ENCODE measurements at places on chromosomes 5 and 9.

- no peak for DNase-seq
These were observed 10.3 kb upstream of the GLE1 start for GRCh38 chr9:128494108-128494745.

GRCh38 chr5:35860686-35861085 is 4.0 kb downstream of the IL7R start:
- peak; percentile 22 for DNase-seq

- DNase-seq: no peak
These were observed 10.2 kb downstream of the AGPAT2 start for GRCh38 chr9:136676920-136677686.

DNA sequence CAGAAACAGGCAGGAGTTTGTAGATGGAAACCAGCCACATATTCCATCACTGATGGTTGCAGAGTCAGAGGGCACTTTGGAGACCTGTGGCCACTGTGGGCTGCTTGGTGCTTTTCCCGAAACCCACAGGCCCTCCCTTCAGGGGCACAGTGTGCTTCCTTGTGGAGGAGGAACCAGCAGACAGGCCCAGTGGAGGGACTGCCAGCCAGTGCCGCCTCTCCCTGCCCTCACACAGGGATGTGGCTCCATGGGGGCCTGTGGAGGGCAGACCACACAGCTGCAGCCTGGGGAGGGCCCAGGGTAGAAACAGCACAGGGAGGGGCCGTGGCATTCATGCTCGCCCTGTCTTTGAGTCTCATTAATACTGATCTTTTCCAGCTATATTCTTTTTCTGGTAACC is 35.2 kb downstream of the CEP72 start:
- no peak for DNase-seq

DNA sequence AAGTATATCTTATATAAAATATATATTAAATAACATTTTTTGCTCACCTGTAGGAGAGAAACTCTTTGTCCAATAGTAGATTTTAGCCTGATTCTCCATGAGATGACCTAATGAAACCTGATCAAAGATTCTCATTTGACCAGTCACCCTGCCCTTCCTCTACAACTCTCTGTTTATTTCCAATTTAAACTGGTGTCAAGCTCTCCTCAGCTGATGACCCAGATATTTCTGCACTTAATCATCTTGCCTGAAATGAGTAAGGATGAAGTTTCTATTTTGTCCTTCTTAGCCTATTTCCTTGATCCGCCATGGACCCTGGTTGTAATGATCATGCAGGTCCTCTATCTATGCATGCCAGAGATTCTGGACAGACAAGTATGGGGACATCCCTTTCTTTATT is 179.3 kb upstream of the FGF10 start:
- no peak for DNase-seq

- DNase-seq: peak; percentile 8
These were observed 89.2 kb upstream of the IL33 start for GRCh38 chr9:6126377-6126776.

DNA sequence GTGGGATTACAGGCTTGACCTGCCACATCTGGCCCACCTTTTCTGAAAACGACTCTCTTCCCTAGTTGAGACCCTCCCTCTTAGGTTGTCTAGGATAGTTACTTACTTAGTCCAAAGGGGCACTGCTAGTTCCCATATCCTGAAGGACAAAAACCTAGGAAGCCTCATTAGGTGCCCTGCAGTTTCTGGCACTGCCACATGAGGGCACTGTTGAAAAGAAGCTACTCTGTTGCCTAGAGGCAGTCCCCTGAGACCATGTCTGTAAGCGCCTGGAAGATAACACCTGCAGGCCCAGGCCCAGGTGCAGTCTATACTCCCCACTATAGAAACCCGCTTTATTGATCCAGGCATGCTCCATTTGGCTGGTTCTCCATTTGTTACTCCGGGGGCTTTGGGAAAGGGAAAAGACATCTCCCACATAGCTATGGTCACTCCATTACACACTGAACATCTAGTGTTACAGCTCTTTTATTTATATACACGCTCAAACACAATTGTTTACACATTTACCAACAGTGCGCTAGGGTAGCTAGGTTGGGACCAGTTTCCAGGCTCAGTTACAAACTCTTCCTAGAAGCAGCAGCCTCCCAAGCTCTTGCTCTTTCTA is 73.4 kb upstream of the PPARGC1B start:
- DNase-seq: peak; percentile 59

- DNase-seq: no peak
These were observed 70.7 kb upstream of the LPAR1 start for GRCh38 chr9:111108946-111109345.

GRCh38 chr5:39648848-39649227 is 224.1 kb upstream of the DAB2 start:
- DNase-seq: peak; percentile 22

GRCh38 chr9:129709438-129710168 is 43.2 kb downstream of the PTGES start:
- DNase-seq: no peak

GRCh38 chr9:7164440-7165330 is 406.9 kb downstream of the KDM4C start:
- no peak for DNase-seq

- DNase-seq: no peak
These were observed 51.5 kb upstream of the SH3PXD2B start for GRCh38 chr5:172505845-172506244.

GRCh38 chr5:120771202-120771601 is 307.1 kb downstream of the PRR16 start:
- DNase-seq: no peak

- DNase-seq: no peak
These were observed 18.1 kb downstream of the TNC start for GRCh38 chr9:115099901-115100300.

- no peak for DNase-seq
These were observed 56.8 kb downstream of the MTREX start for GRCh38 chr5:55364537-55365055.

GRCh38 chr5:151271336-151271735 is 18.4 kb downstream of the GM2A start:
- no peak for DNase-seq

GRCh38 chr9:18543406-18544192 is 69.6 kb downstream of the ADAMTSL1 start:
- DNase-seq: no peak

- DNase-seq: no peak
These were observed 35.2 kb upstream of the TYRP1 start for GRCh38 chr9:12657998-12658397.

GRCh38 chr9:88664773-88665172 is 129.8 kb downstream of the NXNL2 start:
- no peak for DNase-seq

DNA sequence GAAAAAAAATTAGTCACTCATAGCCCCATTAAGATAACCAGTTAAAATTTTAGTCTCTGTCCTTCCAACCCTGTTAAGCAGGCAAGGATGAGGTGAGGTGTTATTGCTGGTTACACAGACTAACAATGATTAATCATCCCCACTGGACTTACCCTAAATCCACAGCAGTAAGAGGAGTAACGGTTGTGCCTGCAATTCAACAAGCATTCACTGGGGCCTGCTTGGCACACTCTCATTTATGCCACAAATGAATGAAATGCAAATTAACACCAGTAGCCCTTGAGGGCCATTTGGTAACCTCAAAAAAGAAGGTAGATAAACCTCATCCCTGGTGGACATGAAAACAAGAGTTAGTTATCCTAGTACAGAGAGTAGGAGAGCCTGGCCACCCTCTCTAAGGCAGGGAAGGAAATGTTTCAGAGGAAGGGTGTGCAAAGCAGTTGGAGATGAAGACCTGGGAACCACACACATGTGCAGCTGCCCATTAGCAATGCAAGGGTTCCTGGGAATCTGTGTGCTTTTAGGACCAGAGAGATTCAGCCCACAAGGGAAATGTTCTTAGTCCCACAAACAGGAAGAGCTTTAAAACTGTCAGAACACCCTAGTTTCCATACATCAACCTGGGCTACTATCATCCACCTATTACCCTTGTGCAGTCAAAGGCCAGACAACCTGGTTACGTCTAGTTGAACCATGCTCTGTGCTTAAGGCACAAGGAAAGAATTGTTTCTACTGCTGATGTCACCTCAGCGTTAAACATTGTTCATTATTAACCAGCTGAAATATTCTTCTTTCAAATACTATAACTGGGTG is 7.7 kb downstream of the LHFPL2 start:
- no peak for DNase-seq

DNA sequence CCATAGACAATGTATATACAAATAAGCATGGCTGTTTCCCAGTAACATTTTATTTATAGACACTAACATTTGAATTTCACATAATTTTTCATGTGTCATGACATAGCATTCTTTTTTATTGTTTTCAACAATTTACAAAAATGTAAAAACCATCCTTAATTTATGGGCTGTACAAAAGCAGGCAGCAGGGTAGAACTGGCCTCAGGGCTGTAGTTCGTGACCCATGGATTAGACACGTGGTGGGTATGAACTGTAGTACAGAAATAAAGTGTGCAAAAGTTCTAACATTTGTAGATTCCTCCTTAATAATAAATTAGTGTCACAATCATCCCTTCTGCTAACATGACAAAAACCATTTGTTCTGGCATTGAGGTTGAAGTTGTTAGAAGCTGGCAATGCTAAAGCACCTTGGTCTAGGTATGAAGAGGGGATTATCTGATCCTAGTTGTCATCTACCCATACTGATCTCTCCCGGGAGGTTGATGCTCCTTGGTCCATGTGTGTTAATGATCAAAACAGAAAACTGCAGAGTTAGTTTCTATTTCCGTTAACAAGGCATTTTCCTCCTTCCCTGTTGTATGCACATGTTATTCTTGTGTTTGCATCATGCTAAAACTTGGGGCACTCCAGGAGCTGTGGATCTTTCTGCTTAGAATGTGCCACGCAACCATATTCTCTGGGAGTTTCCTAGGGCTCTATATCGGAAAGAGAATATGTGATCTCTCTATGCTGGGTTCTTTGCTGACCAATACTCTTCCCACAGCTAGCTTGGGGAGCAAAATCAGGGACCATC is 917.6 kb downstream of the TLE1 start:
- no peak for DNase-seq

DNA sequence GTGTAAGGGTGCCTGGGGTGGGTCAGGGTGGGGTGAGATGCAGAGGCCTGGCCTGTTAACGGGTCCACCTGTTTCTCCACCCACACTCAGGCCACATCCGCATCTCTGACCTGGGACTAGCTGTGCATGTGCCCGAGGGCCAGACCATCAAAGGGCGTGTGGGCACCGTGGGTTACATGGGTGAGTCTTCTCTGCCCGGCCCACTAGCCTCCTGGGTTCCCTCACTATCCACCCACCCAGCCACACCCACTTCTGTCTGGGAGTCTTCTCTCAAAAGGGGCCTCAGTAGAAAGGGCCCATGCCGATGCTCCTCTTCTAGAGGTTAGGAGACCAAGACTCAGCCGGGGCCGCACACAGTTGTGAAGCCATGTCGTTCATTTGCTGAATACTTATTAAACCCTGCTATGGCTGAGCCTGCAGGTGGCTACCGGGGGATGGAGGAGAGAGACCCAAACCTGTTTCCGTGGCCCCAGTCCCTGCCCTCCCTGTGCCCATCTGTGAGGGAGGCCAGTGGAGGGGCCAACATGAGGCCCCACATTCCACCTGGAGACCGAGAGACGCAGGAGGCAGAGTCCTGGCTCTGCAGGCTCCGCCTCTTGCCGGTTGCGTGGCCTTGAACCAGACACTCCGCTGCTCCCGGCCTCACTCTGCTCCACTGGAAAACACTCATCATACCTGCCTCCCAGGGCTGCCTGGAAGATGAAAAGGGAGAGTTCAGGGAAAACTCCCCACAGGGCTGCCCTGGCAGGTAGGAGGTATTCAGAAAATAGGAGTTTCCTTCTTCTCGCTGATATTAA is 8.7 kb downstream of the GRK6 start:
- DNase-seq: no peak

GRCh38 chr5:175752826-175753535 is 95.1 kb downstream of the HRH2 start:
- DNase-seq: no peak

DNA sequence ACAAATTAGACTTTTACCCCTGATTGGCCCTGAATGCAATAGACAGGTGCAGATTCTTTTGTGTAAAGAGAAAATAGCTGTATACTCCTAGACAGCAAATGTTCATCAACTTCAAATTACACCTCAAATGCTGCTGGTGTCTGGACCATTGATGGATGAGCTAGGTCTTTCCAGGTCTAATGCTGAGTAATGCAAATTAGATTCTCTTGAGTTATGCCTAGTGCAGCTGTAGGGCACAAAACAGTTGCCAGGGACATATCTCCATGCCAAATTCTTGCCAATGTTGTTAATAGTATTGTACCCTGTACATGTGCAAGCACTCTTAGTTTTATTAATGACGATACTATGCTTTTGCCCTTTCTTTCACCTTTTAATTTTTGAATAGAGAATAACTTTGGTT is 72.3 kb upstream of the CNTLN start:
- DNase-seq: no peak

DNA sequence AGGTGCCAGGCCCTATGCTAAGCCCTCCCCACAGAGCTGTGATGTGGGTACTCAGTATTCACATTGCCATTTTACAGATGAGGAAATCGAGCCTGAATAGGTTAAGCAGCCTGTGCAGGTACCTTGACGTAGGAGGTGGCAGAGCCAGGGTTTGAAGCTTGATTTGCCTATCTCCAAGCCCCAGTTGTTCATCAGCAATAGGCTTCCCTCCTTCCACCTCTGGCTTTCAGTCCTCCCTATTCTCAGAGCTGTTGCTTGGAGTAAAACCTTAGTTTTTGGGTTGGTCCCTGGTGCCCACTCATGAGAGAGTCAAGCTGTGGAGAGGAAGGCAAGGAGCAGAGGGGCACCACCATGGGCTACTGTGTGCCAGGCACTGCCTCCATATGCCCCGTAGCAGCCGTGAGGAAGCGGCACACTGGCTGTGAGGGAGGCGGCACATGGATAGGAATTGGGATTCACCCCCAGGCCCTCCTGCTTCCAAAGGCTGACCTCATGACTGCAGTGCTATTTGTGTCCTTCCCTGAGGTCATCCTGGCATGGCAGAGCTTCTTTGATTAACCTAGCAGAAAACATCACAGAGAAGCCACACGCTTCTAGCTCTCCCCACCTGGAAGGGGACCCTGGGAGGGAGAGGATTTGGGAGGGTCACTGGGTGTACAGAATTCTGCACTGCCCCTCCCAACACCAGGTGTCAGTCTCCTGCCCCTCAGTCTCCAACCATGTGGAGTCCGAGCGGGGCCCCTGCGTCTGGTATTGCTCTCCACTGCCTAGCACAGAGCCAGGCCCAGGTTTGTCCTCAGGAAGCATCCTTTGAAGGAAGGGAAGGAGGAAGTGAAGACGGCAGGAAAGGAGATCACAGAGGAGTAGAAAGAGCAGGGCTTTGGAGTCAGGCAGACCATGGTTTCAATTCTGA is 109.8 kb downstream of the RGS3 start:
- DNase-seq: peak; percentile 42

DNA sequence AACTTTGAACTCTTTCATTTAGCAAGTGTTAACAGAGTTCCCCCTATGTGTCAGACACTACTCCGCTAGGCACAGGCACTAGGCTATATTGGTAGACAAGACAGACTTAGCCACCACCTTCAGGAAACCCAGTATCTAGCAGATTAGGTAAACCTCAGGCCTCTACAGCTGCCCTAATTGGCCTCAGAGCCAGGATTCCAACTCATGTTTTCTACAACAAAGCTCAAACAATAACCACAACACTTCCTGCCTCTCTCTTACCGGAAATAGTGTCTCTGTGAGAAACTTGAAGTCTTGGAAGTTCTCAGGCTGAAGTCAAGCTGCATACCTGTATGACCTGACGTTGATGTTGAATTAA is 116.6 kb upstream of the SLC44A1 start:
- no peak for DNase-seq

GRCh38 chr5:66666778-66667177 is 70.6 kb downstream of the MAST4 start:
- peak; percentile 6 for DNase-seq

- DNase-seq: no peak
These were observed 170.2 kb downstream of the RANBP17 start for GRCh38 chr5:171031977-171032376.

GRCh38 chr9:740221-740620 is 101.3 kb upstream of the DMRT1 start:
- no peak for DNase-seq

Data from SK-MEL-5 (cell line).